Bone marrow (tissue), 2 donors: ENCODE measurements at places on chromosomes 6 and 20.

- no peak for DNase-seq
Observed at GRCh38 chr20:10666221-10667076, 7.3 kb downstream of the JAG1 start.

- no peak for DNase-seq
Observed at GRCh38 chr20:22794200-22794599, 209.8 kb upstream of the FOXA2 start.

GRCh38 chr6:84553527-84553926 lies 210.9 kb downstream of the TBX18 start:
- DNase-seq: no peak

DNA sequence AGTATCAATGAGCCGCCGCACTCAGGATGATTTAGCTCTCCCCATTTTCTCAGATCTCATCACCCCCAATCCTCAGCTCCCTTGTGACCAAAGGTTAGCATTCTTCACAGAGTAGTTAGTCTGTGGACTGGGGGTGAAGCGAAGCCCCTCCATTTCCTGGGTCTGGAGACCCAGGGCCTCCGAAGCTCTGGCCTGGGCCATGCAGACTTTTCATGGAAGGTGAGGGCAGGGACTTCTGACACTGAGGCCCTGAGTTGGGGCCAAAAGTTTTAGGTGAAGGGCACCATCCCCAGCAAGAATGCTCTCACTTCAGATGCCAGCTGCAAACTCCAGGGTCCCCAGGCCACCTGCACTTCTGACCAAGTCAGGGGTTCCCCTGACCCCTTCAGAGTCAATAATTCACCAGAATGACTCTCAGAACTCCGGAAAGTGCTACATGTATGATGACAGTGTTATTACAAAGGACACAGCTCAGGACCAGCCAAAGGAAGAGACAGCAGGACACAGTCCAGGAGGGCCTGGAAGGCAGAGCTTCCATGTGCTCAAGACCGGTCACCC lies 65.7 kb upstream of the DUSP22 start:
- DNase-seq: no peak

GRCh38 chr20:47396762-47397476 lies 40.4 kb upstream of the ZMYND8 start:
- DNase-seq: no peak

GRCh38 chr6:88890860-88891845 lies 72.3 kb downstream of the RNGTT start:
- no peak for DNase-seq

- DNase-seq: no peak
Observed at GRCh38 chr20:58497076-58497641, 18.0 kb downstream of the APCDD1L start.
